ENCODE measurements at places on chromosomes 13 and 19. TPM values are rescaled to one million over a fixed set of nuclear protein-coding genes. Genes with fewer than 3 reads are reported as not detected.

The KIR3DL2 gene
- not detected for total RNA-seq

DNA sequence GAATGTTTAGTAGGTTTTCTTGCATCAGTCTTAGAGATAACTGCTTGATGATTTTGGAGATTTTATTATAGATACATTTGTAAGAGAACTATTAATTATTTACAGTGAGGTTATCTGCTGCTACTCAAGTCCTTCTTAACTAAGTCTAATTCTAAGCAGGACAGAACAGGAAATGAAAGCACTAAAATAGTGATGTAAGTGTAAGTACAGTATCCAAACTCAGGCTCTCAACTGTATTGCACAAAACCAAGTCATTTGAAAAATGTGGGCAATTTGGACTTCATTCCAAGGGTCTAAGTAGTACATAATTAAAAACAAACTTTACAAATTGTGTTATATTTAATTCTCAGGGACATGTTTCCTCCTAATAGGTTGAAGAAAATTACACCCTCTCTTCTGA, 417.1 kb downstream of the ITGBL1 start:
- no peak overlapping the region for H3K4me3 ChIP-seq
- no peaks in the 10 kb centered on the region for H3K27me3 ChIP-seq
- H3K36me3 ChIP-seq, result no peaks in the 10 kb centered on the region
- DNase-seq, result no peak

- H3K27ac ChIP-seq, result no peak overlapping the region
- H3K36me3 ChIP-seq, result no peaks in the 10 kb centered on the region
- H3K4me3 ChIP-seq, result no peak overlapping the region
- no peak for DNase-seq
- no peaks in the 10 kb centered on the region for H3K27me3 ChIP-seq
Measured at GRCh38 chr13:50573066-50573465, 270.4 kb downstream of the DLEU7 start.

DNA sequence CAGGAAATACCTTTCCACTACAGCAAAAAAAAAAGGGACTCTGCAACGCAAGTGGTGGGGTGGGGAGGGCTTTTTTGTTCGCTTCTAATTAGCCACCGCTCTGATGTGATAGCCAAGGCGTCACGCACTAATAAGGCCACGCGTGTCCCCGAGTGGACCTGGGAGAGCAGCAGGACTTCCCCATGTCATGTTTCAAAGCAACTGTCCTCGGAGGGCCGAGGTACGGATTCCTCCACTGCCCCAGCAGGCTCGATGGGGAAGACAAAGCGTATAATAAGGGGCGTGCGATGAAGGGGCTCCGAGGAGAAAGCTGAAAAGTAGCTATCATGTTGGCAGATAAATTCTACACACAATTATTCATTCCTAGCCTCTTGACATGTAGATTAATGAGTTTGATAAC, 179.7 kb upstream of the ZNF507 start:
- no peak for DNase-seq
- H3K27ac ChIP-seq, result no peak overlapping the region
- no peaks in the 10 kb centered on the region for H3K4me1 ChIP-seq
- no peaks in the 10 kb centered on the region for H3K27me3 ChIP-seq

DNA sequence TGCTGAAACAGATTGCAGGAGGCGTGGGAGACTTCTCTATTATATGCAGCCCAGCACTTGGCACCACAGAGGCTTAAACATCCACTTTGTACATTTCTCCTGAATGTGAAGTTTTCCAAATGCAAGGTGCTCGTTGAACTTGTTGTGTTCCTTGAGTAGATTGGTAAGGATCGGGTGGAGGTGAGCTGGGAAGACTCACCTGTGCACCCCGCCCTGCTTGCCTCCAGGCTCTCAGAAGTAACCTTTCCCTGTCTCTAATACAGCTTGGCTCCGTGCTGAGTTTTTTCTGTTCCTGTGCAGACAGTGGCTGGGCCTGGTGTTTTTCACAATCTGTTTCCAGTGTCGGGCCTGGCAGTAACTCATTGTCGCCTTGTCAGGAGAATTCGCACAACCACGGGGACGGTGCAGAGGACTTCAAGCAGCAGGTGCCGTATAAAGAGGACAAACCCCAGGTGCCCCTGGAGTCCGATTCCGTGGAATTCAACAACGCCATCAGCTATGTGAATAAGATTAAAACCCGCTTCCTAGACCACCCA, 12.3 kb downstream of the SIN3B start:
- no peaks in the 10 kb centered on the region for H3K27me3 ChIP-seq
- peaks cover 46% of the 10 kb centered on the region for H3K36me3 ChIP-seq
- DNase-seq, result no peak
- H3K27ac ChIP-seq, result no peak overlapping the region
- H3K4me1 ChIP-seq, result no peaks in the 10 kb centered on the region

DNA sequence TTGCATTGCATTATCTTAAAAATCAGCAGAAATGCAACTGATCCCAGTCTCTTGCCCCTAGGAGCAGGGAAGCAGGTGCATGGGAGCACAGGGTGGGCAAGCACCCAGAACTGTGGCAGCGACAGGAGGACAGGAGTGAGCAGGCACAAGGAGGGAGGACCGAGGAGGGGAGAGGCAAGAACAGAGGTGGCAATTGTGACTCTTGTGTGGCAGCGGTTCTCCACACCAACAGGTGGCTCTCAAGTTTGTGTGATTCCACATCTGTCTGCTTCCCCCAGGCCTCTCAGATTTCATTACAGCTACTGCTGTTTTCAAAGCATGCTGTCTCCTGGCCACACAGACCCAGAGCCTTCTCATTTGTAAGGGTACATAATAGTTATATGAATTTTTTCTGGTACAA, 108.5 kb downstream of the STK24 start:
- no peak for DNase-seq
- H3K27me3 ChIP-seq, result no peaks in the 10 kb centered on the region
- no peak overlapping the region for H3K27ac ChIP-seq
- H3K36me3 ChIP-seq, result peaks cover 74% of the 10 kb centered on the region
- no peak overlapping the region for H3K4me3 ChIP-seq
- H3K4me1 ChIP-seq, result peaks cover 14% of the 10 kb centered on the region

GRCh38 chr19:55172741-55173140, 6.3 kb upstream of the DNAAF3 start:
- DNase-seq, result no peak
- peaks cover 12% of the 10 kb centered on the region for H3K4me1 ChIP-seq
- H3K27ac ChIP-seq, result no peak overlapping the region
- H3K36me3 ChIP-seq, result no peaks in the 10 kb centered on the region
- no peak overlapping the region for H3K4me3 ChIP-seq

GRCh38 chr13:107713314-107713713, 502.0 kb downstream of the LIG4 start:
- no peaks in the 10 kb centered on the region for H3K27me3 ChIP-seq
- DNase-seq, result no peak
- H3K4me1 ChIP-seq, result no peaks in the 10 kb centered on the region
- no peaks in the 10 kb centered on the region for H3K36me3 ChIP-seq

DNA sequence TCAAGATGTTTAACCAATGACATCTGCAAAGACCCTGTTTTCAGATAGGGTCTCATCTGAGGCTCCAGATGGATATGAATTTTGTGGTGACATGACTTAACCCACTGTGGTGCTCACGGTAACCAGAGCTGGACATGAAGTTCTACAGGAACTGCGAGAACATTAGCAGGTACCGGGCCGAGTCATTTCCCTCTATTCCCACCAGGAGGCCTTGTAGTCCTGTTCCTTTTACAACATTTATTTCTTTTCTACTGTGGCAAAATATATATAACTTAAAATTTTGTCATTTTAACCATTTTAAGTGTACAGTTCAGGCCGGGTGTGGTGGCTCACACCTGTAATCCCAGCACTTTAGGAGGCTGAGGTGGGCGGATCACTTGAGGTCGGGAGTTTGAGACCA, 7.6 kb upstream of the TSPAN16 start:
- no peaks in the 10 kb centered on the region for H3K36me3 ChIP-seq
- no peak overlapping the region for H3K4me3 ChIP-seq
- no peaks in the 10 kb centered on the region for H3K27me3 ChIP-seq
- DNase-seq, result no peak
- peaks cover 18% of the 10 kb centered on the region for H3K4me1 ChIP-seq
- H3K27ac ChIP-seq, result no peak overlapping the region

Measured in upper lobe of left lung (tissue), 6 donors.